ENCODE measurements at places on chromosomes 6 and 20.

- DNase-seq: no peak
Measured at GRCh38 chr6:68649669-68650068, 14.6 kb downstream of the ADGRB3 start.

DNA sequence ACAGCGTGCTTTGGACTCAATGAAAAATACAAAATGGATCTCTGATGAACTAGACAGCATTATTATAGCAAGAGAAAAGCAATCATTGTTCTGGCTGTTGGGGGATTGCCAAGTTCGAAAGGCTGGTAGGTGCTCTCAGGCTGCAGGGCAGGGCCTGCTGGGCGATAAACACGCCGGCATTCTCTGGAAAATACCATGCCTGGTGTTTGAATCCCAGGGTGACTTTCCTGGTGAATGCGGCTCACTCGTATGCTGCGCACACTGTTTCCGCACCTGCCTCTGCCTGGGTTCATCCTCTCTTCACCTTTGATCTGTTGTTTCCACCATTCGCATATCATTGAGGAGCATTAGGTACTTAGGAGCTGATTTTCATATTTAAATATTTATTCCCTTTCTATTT is 37.4 kb downstream of the GCNT2 start:
- no peak for DNase-seq

DNA sequence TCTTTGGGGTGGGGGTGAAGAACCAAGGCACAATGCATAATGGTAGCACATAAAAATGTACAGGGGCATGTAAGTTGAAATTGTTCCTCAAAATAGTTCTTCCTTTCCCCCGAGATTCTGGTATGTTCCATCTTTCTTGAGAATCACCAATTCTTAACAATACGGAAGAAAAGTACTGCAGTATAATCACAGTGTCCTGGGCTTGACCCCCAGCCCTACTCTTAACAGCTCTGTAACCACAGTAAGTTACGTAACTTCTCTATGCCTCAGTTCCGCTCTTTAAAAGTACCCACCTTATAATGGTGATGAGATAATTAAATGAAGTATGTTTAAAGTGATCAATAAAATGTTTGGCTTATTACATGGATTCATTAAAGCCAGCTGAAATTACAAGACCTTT is 104.5 kb downstream of the SMLR1 start:
- no peak for DNase-seq

- DNase-seq: no peak
Measured at GRCh38 chr6:46719099-46719498, 16.1 kb downstream of the PLA2G7 start.

GRCh38 chr20:14922503-14923267 is 585.3 kb upstream of the FLRT3 start:
- no peak for DNase-seq

GRCh38 chr6:146981981-146982380 is 222.2 kb upstream of the STXBP5 start:
- no peak for DNase-seq

- no peak for DNase-seq
Measured at GRCh38 chr6:95209074-95209473, 368.3 kb upstream of the MANEA start.

DNA sequence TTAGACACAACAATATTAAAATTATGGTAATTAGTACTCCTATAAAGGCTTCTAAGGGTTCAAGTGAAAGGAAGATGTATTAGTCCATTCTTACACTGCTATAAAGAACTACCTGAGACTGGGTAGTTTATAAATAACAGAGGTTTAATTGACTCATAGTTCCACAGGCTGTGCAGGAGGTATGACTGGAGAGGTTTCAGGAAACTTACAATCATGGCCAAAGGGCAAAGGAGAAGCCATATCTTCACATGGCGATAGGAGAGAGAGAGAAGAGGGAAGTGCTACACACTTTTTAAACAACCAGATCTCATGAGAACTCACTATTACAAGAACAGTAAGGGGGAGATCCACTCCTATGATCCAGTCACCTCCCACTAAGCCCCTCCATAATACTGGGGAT is 52.9 kb downstream of the TINAG start:
- no peak for DNase-seq

- DNase-seq: no peak
Measured at GRCh38 chr20:1012359-1013168, 10.5 kb upstream of the RSPO4 start.

GRCh38 chr6:52650941-52651340 is 20.0 kb upstream of the TMEM14A start:
- no peak for DNase-seq

DNA sequence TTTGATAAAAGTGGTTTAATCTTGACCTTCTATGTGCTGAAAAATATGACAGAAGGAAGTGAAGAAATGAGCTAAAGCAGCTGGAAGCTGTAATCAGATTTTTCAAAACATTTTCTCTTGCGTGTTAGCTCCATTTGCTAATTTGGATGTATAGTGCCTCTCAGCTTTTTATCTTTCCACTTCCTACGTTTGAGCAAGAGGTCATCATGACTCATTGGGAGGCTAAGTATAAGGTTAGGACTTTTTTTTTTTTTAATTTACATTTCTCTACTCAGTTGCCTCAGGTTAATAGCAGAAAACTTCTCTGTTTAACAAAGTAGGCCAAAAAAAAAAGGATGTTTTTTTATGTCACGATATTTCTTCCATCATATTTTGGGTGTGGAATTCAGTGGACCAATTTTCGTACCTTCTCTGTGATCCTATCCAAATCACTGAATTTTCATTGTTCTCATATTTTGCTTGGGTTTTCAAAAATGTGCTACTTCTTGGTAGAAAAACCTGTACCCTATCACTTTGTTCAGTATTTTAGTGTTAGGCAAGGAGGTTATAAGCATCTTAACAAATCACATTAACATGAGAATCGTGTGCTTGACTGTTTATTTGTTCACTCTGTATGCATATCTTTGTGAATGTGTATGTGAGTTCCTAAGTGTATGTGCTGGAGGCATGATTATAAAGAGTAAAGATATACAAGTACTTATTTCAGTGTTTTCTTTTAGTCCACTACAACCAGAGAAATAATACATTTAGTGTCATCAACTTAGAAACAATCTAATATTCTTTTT is 1028.3 kb upstream of the EYS start:
- DNase-seq: no peak

- no peak for DNase-seq
Measured at GRCh38 chr6:134662077-134662700, 287.7 kb downstream of the ALDH8A1 start.

DNA sequence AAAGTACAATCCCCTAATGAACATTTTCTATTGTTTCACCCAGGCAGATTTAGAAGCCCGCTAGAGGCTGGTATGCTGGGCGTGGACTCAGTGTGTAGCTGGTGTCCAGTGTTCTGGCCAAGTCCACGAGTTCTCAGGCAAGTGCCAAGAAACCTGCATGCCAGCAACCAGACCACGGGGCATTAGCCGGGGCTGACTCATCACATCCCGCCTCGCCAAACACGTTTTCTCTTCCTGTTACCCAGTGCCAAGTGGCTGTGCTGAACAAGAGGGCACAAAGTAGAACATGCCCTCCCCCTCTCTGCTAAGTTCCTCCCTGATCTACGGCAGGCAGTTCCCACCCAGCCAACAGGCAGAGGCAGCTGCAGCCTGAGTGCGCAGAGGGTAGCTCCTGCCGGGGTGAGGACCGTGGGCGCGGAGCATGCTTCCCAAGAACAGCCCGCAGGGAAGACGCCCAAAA is 29.6 kb downstream of the RAMACL start:
- DNase-seq: peak; percentile 88

GRCh38 chr6:157061770-157062594 is 261.3 kb downstream of the TMEM242 start:
- DNase-seq: no peak

GRCh38 chr6:41077536-41077935 is 4.8 kb downstream of the NFYA start:
- no peak for DNase-seq

DNA sequence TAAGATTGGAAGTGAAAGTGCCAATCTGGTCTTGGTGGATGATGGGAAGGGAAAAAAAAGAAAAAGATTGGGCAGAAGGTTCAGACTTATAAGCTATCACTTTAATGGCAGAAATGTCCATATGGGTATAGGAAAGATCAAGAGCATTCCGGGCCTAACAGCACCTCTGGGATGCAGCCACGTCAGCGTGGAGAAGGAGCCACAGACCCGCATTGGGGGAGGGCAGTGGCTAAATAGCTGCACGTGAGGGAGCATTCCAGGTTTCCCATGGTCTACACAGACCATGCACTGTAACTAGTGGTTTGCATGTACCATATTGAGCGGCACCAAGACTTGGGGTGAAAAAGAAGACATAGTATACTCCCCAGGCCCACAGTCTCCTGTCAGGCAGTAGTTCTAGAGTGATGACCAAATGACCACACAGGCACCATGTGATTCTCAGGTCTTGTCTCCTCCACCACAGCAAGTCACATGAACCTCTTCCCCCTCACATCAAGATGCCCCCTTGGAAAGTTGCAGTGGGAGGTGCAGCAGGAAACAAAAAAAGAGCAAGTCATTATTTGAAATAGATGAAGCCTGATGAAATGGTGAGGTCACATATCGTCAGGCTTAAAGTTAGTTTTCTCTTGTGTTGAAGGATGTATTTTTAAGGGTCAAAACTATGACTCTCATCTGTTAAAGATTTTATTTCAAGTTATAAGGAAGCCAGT is 94.4 kb upstream of the TNFAIP3 start:
- no peak for DNase-seq

DNA sequence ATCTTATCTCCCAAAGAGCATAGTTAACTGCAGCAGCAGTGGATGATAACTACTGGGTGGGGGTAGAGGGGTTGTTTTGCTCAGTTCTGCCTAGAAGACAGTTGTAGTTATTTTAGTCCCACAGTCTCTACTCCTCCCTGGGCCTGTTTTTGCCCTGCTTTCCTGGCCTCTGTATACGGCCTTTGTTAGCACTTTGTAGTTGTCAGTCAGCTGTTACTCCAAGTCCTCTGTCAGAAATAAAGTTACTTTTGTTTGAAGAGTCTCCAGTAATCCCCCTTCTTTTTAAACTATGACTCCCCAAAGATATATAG is 113.9 kb downstream of the SLC16A10 start:
- no peak for DNase-seq

- DNase-seq: no peak
Measured at GRCh38 chr6:65545920-65546319, 161.1 kb downstream of the EYS start.

GRCh38 chr6:137116807-137117206 is 56.6 kb downstream of the IL22RA2 start:
- DNase-seq: no peak

- DNase-seq: no peak
Measured at GRCh38 chr6:111555036-111555435, 50.6 kb downstream of the TRAF3IP2 start.

DNA sequence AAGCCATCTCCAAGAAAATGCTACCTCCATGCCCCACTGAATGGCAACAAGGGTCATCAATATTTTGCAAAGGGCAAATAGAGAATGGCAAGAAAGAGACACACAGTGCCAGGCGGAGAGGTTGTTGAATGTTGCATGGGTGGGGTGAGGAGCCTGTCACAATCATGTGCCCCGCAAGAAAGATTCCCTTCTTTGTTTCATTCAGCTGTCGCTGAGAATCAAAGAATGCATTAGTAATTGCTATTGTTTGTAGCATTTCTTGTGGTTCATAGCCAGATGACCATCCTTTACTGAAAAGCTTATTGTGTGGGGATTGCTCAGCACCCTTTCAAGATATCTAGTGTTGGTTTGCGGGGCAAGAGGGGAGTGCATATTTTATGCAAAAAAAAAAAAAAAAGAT is 166.5 kb upstream of the QKI start:
- peak; percentile 25 for DNase-seq

DNA sequence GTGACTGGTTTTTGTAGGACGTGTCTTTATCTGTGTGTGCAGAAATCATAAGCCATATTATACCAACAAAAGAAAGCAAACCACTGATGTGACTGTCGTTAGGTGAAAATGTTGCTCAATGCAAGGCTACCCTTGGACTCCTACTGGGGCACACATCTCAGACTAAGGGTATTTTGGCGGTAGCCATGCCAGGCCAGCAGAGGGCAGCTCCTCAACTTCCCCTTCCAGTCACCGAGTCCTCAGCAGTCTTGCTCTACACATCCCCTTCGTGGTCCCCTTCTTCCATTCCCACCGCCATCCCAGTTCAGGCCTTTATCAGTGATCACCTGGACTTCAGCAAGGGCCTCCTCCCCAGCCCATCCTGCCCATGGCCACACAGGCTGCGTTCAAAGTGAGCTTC is 113.7 kb upstream of the GGTLC1 start:
- no peak for DNase-seq

DNA sequence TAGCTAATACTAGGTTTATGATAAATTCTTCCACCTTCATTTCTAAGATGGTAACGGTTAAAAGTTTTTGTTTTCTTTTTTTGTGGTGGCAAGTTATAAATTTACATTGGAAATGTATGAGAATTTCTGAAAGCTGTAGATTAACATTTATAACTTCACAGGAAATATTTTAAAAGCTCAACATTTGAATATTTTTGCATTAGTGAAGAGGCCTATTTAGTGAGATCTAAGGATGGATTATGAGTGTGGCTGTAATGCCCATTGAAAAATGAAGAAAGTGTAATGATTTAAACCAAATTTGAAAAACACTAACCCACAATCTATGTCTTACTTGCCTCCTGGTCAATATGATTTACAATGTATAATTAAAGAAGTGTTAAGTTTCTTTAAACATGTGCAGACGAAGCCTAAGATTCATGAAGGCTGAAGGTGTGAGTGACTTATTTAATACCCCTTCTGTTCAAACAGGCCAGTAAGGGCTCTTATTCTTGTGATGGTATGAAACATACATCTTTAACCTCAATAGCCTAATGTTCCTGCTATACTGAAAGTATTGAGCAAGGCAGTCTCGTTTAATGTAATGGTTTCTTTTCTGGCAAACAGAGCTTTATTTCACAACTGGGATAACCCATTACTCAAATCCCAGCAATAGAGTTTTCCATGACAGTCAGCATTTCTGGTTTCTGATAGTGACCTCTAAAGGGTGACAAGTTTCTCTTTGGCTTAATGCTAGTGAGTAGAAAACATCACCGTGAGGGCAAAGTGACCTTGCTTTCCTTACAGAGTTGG is 13.2 kb downstream of the HDGFL1 start:
- no peak for DNase-seq

GRCh38 chr6:155493026-155493693 is 37.5 kb upstream of the NOX3 start:
- DNase-seq: no peak

DNA sequence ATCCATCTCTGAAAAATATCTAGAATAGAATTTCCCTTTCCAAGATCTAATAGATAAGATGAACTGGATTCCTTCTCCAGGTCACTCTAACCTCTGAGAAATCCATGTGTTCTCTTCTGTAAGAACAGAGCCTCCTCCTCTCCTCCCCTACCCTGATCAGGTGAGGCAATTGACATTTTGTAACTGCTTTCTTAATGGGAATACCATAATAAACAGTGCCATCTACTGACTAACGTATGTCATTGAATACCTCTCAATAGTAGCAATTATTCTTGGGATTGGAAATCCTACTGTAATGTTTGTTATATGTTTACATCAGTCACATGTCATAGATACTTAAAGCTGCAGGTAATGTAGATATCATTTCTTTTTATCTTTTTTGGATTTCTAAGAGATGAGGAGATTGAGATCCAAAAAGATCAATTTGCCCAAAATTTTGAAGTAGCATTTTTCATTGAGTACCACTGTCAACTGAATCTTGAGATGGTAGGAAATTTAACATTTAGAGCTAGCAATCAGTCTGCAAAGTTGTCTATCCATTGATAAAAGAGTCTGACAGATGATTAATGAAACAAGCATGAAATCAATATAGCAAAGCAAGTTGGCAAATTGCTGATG is 365.8 kb upstream of the HSF2 start:
- no peak for DNase-seq

All from occipital lobe (tissue), 3 donors.